Effector memory CD4-positive, alpha-beta T cell (primary cell): ENCODE measurements at places on chromosomes 5 and 9.

GRCh38 chr5:100900796-100901781, 2.0 kb downstream of the ST8SIA4 start:
- DNase-seq, result peak; percentile 90

DNA sequence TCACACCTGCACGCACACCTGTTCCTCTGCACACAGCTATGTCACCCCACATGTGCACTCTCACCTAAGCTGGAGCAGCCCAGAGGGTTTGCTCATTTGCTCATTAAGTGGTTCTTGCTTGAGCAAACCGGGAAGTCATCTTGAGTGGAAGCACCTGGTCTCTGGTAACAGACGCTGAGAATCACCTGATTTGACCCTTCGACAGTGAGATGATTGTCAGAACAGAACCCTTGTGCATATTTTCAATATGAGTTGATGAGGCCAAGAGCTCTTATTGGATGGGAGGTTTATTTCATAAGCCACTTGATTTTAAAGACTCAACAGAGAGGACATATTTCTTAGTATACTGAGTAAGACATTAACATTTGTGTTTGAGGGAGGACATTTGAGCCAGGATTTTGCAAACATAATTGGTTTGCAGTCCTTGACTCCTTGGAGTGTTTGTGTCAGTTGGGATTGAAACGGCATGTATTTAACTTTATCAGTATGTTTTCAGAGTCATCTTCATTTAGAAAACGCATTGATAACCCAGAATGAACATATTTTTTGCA, 22.1 kb upstream of the LPCAT1 start:
- no peak for DNase-seq

DNA sequence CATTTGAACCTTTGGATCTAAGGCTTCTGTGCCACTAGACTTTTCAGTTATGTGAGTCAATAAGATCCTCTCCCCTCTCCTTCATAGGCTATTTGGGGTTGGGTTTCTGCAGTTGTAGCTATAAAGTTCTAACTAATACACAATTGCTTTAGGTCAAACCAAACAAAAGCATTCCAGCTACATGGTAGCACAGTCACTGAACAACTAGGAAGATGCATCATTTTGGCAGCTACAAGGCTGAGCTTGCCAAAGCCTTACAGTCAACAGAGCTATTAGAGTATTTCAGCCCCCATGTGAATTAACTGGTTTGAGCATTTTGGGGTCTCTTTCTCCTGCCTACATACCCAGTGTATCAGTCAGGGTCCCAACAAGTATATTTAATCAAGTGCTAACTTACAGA, 234.6 kb downstream of the ZNF608 start:
- DNase-seq, result no peak

DNA sequence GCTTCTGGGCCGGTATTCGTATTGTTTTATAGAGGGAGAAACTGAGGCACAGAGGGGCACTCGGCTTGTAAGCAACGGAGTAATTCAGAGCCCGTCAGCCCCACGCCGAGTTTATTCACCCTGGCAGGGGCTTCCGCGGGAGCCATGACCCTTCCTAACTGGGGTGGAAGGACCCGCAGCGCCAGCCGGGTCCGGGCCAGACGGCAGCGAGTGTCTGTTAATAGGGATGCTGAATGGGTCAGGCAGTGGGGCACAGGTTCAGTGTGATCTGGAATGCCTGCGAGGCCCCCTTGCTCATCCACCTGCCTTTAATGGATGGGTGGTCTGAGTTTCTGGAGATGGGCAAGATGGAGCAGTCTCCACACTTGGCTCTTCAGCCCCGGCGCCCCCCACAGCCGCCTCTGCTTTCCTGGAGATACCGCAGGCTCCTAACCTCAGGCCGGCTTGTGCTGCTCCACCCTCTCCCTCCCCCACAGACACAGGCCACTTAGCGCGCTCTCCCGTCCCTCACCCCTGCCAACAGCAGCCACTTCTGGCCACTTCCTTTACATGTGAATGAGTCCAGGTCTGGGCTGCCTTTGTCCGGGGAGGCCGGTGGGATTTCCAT, 147.1 kb downstream of the ERCC6L2 start:
- DNase-seq, result no peak

GRCh38 chr9:117268847-117269446, 145.9 kb downstream of the ASTN2 start:
- DNase-seq, result no peak

DNA sequence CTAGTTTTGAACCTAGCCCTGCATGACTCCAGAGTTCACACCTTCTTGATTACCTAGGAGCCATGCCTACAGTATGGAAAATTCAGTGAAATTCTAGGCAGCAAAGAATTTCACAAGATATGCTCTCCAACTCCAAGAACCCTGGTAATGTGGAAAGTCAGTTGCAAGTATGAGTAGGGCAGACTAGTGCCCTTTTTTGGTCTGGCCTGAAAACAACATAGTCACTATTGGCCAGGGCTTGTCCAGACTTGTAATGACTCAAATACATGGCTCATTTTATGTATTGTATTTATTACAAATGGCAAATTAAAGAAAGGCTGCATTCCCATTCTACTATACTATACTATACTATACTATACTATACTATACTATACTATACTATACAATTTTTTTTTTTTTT, 160.4 kb downstream of the ESM1 start:
- no peak for DNase-seq

GRCh38 chr5:180799902-180800801, 2.5 kb downstream of the MGAT1 start:
- DNase-seq, result no peak

GRCh38 chr9:72858089-72858912, 94.6 kb downstream of the ALDH1A1 start:
- no peak for DNase-seq

DNA sequence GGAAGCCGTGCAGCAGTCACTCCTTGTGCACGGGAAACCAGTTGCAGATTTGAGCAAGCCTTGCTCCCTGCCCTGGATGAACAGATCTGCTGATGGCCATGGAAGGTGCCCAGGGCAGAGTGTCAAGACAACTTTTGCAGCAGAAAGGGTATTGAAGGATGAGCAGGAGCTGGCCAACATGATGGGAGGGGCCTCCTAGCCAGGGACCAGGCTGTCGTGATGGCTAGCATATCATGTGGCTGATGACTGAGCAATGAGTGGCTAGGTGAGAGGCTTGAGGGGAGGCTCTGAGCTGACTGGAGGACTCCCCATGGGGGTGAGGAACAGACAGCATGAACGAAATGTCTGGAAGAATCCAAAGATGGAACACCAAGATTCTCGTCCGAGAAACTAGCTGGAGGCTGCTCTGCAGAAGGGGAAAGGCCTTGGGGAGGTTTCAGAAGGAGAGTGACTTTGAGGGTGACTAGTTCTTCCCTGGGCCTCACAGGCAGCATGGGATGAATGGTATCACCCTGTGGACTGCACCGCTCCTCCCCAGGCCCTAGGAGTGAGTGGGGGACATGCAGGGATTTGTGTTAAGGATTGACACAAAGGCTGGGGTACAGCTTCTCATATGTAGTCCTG, 18.5 kb downstream of the PPARGC1B start:
- DNase-seq, result no peak

- DNase-seq, result no peak
Measured at GRCh38 chr9:14423815-14424261, 109.9 kb upstream of the NFIB start.

DNA sequence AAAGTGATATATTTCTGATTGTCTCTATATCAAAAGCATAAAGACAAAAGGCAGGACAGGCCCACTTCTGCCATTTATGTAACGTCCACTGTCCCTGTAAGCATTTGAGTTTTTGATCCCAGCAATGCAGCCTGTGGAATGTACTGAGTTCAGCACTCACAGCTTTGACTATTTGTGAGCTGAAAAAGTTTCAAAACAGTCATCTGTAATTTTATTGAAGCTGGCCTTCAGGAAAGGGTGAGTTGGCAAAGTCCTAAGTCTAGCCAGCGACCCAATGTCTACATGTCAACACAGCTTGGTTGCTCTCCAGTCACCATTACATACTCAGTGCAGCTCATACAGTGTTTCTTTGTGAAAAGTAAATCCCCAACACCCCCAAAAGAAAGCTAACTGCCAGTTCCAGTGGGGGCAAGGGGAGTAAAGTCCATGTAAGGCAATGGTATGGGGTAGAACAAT, 9.7 kb downstream of the LIFR start:
- no peak for DNase-seq

DNA sequence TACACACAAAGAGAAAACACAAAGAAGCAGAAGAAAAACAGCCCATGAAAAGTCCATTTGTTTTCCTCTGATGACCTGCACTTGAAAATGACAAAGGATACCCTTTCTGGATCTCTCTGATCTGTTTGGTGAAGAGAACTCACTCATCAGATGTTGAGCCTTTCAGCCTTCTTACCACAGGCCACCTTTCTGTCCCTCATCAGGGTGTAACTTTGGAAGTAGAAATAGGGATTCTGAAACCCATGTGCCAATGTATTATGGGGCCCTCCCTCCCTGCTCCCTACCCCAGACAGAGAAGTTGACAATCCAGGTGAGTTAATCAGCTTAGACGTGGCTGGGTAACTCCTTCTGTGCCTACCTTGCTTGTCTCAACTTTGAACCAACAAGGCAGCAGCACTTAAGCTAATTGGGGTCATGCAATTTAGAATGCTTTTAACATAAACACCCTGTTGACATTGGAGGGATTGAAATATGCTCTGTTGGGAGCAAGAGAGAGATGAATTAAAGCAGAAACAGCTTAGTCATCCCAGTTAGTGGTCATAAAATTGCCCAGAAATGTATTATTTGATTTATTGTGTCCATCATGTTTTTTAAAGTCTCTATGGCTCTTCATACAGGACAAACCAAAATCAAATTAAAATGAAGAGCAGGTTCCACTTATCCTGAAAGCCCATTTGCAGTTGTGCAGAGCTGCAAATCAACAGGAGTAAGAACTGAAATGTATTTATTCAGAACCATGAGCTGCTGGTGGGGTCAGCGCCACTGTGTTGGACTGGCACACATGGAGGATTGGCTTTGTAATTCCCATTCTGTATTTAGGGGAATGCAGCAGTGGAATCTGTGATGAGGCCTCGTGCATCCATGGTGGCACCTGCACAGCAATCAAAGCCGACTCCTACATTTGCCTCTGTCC, 132.0 kb downstream of the LIFR start:
- no peak for DNase-seq

GRCh38 chr9:106626936-106627335, 236.0 kb upstream of the ZNF462 start:
- DNase-seq, result no peak

- no peak for DNase-seq
Measured at GRCh38 chr5:132456987-132457361, 33.6 kb downstream of the IRF1 start.

DNA sequence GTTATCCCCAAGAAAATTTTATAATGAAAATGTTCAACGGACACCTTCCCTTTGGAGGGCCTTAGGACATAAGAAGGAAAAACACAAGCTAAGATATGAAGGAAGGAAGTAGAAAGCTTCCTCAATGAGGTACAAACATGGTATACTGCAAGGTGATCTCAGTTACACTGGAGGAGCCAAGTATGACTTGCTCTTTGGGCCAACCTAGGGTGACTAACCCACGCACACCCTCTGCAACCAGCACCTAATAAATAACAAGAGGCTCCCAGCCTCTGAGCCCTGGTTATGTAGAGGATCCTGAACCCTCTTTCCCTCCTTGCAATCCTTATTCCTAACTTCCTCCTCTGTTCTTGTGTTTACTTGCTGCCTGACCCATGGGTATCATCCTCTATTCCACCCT, 38.3 kb upstream of the KCNV2 start:
- no peak for DNase-seq

DNA sequence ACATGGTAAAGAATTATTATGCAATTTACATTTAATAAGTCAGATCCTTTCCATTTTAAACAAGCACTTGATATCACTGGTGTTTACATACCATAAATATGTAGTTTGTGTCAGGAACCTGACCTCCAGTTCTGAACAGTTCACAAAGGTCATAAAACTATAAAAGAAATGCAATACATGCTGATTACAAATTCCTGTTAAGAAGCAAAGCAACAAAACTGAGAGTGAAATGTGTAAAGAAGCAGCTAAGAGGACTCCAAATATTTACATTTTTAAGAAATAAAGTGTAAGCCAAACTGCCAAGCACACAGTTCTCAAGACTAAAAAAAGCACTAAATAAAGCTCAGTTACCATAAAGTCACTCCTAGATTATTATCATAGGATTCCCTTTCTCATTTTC, 17.4 kb upstream of the SCAI start:
- DNase-seq, result no peak
